Right kidney (tissue), 9 donors: ENCODE measurements at places on chromosomes 7 and 10.

- DNase-seq, result no peak
These were observed 293.2 kb downstream of the THSD7A start for GRCh38 chr7:11538751-11539299.

- no peak for DNase-seq
These were observed 10.4 kb downstream of the ADAM8 start for GRCh38 chr10:133266056-133266795.

DNA sequence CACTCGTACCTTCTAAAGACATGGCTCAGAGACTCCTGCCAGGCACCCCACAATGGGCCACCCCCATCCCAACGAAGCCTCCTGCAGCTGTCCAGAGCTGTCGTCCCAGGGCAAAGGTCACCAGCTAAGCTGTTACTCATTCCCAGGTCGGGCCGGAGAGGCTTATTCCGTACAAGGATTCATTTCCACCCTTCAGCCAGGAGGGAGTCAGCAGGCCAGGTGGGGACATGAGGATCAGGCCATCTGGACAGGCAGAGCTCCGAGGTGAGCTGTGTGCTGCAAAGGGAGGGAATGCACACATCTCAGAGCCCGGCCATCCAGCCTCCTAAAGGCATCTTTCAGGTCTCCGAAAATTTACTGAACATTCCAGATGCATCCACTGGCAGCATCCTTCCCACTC, 63.9 kb upstream of the NANOS1 start:
- DNase-seq, result no peak

- DNase-seq, result no peak
These were observed 107.4 kb upstream of the KLF14 start for GRCh38 chr7:130841416-130841815.

GRCh38 chr7:73504017-73504416, 18.1 kb downstream of the BAZ1B start:
- no peak for DNase-seq

- DNase-seq, result no peak
These were observed 37.4 kb downstream of the MACROH2A2 start for GRCh38 chr10:70090013-70090412.

- DNase-seq, result no peak
These were observed 143.2 kb upstream of the C7orf33 start for GRCh38 chr7:148447221-148447849.

DNA sequence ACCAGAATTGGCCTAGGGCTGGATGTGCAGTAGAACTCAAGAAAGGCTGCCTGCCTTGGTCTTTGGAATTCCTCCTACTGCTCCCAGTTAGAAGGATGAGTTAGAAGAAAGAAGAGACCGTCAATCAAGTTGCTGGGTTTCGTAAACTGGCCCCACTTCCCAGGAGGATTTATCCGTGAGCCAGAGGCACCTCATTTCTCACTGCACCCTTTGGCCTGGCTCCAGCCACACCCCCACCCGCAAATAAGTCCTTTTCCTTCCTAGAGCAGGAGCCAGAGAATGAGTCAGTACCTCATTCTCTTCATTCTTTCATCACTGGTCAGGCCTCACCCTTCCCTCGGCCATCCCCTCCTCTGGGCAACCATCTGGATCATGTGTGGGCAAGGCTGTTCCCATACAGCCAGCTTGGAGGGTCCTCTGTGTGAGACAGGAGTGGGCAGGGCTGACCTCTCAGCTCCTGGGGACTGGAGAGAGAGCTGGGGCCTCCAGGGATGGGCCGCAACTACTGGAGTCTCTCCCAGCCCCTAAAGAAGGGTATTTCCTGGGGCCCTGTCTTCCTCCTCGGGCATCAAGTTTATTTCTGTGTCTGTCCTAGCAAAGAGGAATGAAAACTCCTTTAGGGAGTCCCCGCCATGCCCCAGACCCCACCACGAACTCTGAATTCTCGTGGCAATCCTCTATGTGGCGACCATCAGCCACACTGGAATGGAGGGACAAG, 87.2 kb upstream of the DUSP5 start:
- DNase-seq, result no peak
